ENCODE measurements at places on chromosomes 3 and 15.

GRCh38 chr15:98719137-98719740 lies 70.9 kb downstream of the IGF1R start:
- no peak for DNase-seq

- DNase-seq: no peak
Observed at GRCh38 chr3:157837336-157837735, 268.9 kb downstream of the SHOX2 start.

GRCh38 chr3:123741041-123741511 lies 143.1 kb downstream of the MYLK start:
- no peak for DNase-seq

- DNase-seq: no peak
Observed at GRCh38 chr3:69129531-69129930, 7.1 kb upstream of the LMOD3 start.

- DNase-seq: no peak
Observed at GRCh38 chr3:98581474-98581873, 11.9 kb downstream of the CPOX start.

DNA sequence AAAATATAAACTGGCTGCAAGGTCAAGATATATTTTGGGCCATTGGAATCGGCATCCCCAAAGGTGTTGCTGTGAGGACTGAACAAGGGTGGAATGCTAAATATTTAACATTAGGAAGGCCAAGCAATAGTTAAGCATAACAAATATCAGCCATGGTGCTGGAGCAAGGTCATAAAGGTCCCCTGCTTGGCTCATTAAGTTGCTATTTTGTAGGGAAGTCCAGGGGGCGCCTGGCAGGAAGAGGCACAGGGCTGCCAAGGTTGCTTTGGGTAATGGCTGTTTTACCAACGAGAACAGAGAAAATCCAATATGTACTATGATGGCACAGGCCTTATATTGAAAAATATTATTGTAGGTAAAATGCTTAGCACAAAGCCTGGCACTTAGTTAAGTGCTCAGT lies 62.2 kb downstream of the SLC15A2 start:
- DNase-seq: no peak

DNA sequence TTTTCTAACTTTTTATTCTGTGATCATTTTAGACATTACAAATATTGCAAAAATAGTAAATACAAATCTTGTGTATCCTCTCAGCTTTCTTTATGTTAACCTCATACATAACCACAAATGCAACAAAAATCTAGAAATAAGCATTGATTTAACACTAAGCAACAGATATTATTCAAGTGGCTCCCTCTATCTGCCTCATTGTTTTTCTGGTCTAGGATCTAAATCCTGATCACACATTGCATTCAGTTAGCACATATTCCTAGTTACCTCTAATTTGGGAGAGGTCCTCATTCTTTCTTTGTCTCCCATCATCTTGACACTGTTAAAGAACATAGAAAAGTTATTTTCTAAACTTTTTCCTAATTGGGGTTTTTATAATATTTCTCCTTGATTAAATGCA lies 1126.0 kb downstream of the ROBO2 start:
- no peak for DNase-seq

DNA sequence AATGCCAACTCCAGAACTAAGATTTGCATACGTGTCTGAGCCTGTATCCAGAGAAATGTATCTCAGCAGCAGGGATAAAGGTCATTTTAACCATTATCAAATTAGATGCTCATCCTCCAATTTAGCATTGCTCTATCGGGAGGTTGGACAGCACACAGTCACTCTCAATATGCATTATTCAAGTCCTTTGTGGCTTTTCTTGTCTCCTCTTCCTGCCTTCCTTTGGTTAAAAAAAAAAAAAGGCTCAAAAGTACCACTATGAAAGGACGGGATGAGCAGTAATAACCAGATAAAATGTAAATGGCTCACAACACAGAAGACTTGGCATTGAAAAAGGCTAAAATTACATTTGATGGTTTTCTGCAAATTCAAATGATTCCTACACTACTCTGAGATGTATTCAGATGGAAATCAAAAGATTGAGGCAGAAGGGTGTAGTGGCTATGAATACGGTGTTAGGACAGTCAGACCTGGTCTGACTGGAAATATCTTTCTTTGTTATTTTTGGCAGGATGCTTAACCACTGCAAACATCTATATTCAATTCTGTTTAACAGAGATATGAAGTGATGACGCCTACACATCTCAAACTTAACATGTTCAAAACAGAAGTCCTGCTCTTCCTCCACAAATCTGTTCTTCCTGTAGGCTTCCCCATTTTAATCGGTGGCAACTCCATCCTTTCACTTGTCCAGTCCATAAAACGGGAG lies 109.6 kb downstream of the ADAMTS9 start:
- no peak for DNase-seq

DNA sequence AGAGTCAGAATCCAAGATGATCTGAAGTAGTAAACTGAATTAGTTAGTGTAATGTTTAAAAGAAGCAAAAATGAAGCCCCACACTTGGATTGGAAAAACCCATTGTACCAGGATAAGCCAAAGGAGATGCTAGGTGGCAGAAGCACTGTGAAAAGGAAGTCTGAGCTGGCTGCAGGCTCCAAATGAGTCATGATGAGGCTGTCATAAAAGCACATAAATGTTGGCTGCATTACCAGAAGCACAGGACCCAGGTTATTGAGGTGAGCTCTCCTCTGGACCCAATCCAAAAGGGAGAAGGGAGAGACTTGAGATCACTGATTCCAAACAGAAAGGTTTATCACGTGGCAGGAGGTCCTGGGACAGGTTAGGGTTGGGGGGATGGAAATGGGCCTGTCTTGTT lies 3.2 kb upstream of the ACAN start:
- DNase-seq: no peak

GRCh38 chr15:57541805-57542504 lies 49.7 kb upstream of the MYZAP start:
- no peak for DNase-seq

DNA sequence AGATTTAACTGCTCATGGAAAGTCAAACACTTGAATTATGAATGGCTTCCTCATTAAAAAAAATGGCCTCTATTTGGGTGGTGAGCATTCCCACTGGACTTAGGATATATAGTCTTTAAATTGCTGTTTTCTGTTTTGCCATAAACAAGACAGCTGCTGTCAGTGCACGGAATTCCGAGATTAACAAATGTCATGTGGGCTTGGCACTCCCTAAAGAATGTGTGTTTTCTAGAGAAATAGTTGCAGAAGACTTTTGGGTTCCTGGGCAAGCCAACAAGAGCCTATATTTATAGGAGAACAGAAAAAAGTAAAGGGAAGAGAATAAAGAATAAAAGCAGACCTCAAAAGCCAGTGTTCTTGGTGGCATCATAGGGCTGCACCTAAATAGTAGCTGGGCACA lies 13.6 kb upstream of the TFG start:
- DNase-seq: no peak

DNA sequence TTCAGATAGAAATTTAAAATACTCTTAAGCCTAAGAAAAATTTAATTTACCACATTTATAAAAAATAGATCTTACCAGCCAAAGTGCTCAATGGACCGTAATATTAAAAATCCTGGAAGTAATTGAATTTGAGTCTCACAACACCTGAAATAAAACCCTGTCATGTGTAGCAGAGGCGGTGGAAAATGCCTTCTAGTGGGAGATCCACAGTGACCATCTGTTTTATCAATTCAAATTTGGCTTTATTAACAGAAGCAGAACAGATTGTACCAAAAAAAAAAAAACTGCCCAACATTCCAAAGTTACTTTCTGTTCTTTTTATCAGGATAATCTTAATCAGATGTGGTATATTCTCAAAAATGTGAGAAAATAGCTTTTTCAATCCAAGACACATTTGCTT lies 71.7 kb downstream of the DMXL2 start:
- no peak for DNase-seq

DNA sequence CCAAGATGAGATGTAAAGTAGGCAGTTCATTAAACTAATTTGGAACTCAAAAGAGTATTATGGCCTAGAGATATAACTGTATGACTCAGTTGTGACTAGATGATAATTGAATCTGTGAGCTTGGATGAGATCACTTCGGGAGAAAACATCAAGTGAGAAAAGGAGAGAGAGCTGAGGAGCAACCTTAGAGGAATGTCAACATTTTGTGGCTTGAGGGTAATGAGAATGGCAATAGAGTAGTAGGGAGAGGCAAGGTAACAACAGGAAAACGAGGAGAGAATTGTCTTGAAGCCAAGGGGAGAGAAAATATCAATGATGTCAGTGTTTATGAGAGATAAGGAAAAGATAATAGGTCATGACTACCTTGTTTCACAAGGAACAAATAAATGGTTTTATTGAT lies 580.2 kb downstream of the NLGN1 start:
- no peak for DNase-seq

- no peak for DNase-seq
Observed at GRCh38 chr3:137835096-137835495, 71.0 kb downstream of the SOX14 start.

DNA sequence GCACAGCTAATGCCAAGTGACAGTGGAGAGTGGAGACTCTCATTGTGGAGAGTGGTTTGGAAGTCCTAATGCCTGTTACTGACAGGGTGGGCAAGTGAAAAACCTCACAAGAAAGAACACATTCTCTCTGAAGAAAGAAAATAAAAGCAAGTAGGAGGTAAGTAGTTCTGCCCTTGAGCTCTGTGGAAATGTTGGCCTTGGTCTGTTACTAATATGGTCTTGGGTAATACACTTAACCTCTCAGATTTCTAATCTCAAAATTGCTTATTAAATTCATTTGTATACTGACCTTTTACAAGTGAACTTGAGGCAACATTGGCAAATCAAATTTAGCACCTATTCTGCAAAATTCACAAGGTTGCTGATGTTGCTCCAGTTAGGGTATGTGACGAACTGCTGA lies 291.6 kb upstream of the CBLB start:
- DNase-seq: no peak

- DNase-seq: no peak
Observed at GRCh38 chr15:97425596-97425995, 534.9 kb upstream of the ARRDC4 start.

DNA sequence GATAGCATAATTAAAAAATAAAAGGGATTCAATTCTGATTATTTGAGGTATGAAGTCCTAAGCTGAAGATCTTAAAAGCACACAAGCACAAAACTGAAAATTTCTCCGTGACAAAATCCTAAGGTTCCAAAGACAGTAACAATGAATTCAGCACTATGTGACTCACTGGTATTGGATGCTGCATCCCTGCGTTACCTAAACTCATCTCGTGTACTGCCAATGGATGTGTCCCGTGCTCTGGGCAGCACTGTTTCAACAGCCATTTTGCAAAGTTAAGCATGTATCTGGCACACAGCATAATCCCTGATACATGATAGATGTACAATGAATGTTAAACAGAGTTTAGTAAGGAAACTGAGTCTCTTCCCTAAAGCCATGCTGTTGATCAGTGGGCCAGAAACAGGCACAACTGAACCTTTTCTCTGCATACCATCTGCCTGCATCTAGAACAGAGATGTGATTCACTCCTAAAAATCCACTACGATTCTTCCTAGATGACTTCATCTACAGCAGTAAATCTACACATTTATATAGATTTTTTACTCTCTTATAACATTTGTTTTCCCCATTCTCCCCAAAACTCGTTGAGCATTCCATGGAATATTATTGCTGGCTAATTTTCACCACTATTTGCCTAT lies 14.3 kb downstream of the SUCLG2 start:
- DNase-seq: no peak

DNA sequence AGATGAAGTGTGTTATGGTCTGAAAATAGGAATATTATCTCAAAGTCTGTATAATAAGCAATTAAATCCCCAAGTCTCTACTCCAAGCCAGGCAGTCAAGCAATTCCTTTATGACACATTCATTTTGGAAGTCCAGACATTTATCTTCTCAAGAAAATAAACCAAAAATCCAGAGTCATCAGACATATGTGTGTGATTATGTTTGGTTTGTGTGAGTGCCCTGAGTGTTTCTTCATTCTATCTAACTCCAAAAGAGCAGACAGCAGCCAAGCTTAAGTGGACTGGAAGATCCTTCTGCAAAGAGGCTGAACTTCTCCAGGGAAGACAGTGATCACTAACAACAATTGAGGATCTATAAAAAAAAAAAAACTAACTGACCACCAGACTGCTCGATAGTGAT lies 239.8 kb downstream of the STAG1 start:
- DNase-seq: no peak

- DNase-seq: no peak
Observed at GRCh38 chr15:66820481-66821176, 118.6 kb downstream of the SMAD6 start.

GRCh38 chr3:32684029-32684799 lies 774 bp upstream of the CNOT10 start:
- DNase-seq: no peak

- no peak for DNase-seq
Observed at GRCh38 chr15:57572468-57572867, 19.2 kb upstream of the MYZAP start.
